ENCODE measurements at places on chromosomes 2 and 18. TPM values are rescaled to one million over a fixed set of nuclear protein-coding genes. Genes with fewer than 3 reads are reported as not detected.

- DNase-seq = peak; percentile 92
Observed at GRCh38 chr2:134917888-134918525, 615 bp upstream of the CCNT2 start.

CNDP1 gene
- total RNA-seq = not detected

ATP8B1 gene
- 7.5 TPM for total RNA-seq

RGPD4 gene
- total RNA-seq = not detected
